CD8-positive, alpha-beta memory T cell (primary cell): ENCODE measurements at places on chromosomes 12 and 14. TPM values are rescaled to one million over a fixed set of nuclear protein-coding genes. Genes with fewer than 3 reads are reported as not detected.

- no peaks in the 10 kb centered on the region for H3K36me3 ChIP-seq
- H3K4me1 ChIP-seq = no peaks in the 10 kb centered on the region
- no peak overlapping the region for H3K27ac ChIP-seq
- no peak overlapping the region for H3K4me3 ChIP-seq
- H3K27me3 ChIP-seq = no peaks in the 10 kb centered on the region
Observed at GRCh38 chr12:11618046-11618445, 31.4 kb upstream of the ETV6 start.

- no peak overlapping the region for H3K4me3 ChIP-seq
- no peak for DNase-seq
- H3K27me3 ChIP-seq = no peaks in the 10 kb centered on the region
Observed at GRCh38 chr12:58532855-58533608, 387.3 kb downstream of the LRIG3 start.

DNA sequence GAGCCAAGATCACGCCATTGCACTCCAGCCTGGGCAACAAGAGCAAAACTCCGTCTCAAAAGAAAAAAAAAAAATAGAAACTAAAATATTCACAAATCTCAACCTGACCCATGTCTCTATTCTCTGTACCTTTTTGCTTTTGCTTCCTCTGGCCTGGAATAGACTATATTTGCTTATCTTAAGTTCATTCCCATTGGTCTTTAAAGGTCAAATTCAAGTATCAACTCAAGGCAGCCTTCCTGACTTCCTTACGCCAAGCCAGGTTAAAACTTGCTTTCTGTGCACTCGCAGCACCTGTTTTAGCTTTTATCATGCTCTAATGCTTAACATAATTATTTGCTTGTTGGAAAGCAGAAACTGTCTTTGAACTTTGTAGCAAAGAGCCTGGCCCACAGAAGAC is 14.8 kb downstream of the PYM1 start:
- H3K27ac ChIP-seq = no peak overlapping the region
- H3K4me3 ChIP-seq = no peak overlapping the region
- H3K4me1 ChIP-seq = peaks cover 22% of the 10 kb centered on the region
- DNase-seq = no peak
- H3K36me3 ChIP-seq = peaks cover 14% of the 10 kb centered on the region

The TMEM52B gene
- not detected for total RNA-seq

The RD3L gene
- total RNA-seq = not detected

GRCh38 chr14:71394386-71394785 is 487.1 kb downstream of the PCNX1 start:
- H3K4me3 ChIP-seq = no peak overlapping the region
- peaks cover 11% of the 10 kb centered on the region for H3K4me1 ChIP-seq

The SLC25A47 gene
- not detected for total RNA-seq

- no peak for DNase-seq
- no peaks in the 10 kb centered on the region for H3K36me3 ChIP-seq
- H3K4me3 ChIP-seq = no peak overlapping the region
- H3K4me1 ChIP-seq = no peaks in the 10 kb centered on the region
- H3K27me3 ChIP-seq = no peaks in the 10 kb centered on the region
Observed at GRCh38 chr14:81298911-81299310, 78.2 kb upstream of the GTF2A1 start.

DNA sequence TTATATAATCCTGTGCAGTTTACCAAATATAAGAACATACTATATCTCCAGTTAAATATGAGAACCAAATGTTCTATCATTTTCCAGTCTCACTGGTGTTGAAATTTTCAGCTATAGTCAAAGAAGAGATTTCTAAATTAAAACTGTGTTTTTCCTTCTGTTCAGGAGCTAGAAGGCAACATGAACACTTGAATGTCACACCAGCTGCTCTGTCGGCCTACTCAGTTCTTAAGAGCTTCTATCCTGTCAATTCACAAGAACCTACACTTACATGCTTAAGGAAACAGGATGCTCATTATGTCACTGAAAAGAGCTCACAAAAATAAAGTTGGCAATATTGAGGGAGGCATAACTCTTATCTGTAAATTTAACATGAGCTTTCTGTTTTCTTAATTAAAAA is 43.1 kb downstream of the ATP2B1 start:
- peaks cover 45% of the 10 kb centered on the region for H3K4me1 ChIP-seq

DNA sequence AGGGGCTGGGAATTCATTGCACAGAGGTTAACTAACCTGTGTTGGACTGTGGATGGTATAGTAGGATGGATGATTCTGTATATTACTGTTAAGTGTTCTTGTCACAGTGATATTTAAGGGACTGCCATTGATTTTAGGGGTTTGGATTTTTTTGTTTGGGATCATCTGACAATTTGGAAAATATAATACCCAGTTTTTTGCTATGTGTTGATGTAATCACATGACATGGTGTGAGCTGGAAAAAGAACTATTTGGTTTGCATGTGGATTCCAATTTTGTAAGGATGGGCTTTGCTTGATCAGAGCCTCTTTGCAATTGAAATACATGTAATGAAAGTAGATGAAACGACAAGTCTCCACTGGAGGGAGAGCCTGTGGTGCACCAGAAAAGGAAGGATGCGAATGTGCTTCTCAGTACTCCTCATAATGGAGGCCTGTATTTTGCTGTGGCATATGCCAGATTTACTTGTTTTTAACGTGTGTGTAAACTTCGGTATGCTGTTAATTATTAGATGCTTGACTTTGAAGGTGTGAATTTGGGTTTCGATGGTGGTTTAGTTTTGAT is 2.7 kb downstream of the DYRK2 start:
- no peaks in the 10 kb centered on the region for H3K27me3 ChIP-seq
- H3K36me3 ChIP-seq = peaks cover 4% of the 10 kb centered on the region
- H3K4me1 ChIP-seq = peaks cover 58% of the 10 kb centered on the region
- DNase-seq = no peak
- peak overlapping the region; percentile 77 for H3K4me3 ChIP-seq

DNA sequence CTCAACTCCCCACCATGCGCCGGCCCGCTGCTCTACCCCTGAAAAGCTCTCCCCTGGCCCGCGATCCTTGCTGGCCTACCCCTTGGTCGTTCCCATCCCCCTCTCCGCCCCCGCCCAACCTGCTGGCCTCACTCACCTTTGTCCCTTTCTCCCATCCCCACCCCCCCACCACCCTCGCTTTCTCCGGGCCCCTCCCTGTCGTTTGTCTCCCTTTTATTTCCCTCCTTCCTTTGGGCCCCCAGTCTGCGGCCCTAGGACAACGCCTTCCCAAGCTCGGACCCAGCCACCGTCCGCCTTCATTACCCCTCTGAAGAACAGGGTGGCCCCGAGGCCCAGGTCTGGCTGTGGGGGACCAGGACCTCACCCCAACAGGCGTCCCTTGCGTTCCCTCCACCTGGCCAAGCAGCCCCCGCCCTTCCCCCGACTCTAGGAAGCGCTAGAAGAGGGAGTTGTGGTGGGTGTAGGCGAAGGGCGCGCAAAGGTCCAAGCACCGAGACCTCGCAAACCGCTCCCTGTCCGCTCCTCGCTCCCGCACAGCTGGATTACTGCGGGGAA is 6.9 kb upstream of the SLC7A7 start:
- no peaks in the 10 kb centered on the region for H3K27me3 ChIP-seq
- peaks cover 19% of the 10 kb centered on the region for H3K4me1 ChIP-seq
- no peaks in the 10 kb centered on the region for H3K36me3 ChIP-seq
- H3K27ac ChIP-seq = no peak overlapping the region
- DNase-seq = no peak

GRCh38 chr12:47102406-47102805 is 22.6 kb upstream of the AMIGO2 start:
- no peaks in the 10 kb centered on the region for H3K27me3 ChIP-seq
- no peak overlapping the region for H3K4me3 ChIP-seq
- DNase-seq = no peak
- H3K27ac ChIP-seq = no peak overlapping the region

DNA sequence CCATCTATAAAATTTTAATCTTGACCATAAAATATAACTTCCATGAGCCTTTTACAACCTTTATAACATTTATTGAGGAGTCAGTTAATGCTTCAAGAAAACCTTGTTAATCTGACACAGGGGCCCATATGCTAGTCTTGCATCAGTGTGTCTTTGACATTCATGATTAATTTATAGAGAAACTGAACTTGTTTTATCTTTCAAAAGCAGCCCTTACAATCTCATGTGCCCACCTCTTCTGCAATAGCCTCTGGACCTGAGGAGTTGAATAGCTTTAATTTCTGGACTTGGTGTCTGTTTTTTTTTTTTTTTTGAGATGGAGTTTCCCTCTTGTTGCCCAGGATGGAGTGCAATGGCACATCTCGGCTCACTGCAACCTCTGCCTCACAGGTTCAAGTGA is 8.6 kb upstream of the LPCAT3 start:
- H3K27ac ChIP-seq = no peak overlapping the region
- DNase-seq = no peak

- DNase-seq = no peak
- H3K4me1 ChIP-seq = peaks cover 5% of the 10 kb centered on the region
- no peak overlapping the region for H3K27ac ChIP-seq
- no peak overlapping the region for H3K4me3 ChIP-seq
- H3K36me3 ChIP-seq = no peaks in the 10 kb centered on the region
Observed at GRCh38 chr12:49970658-49971057, 2.1 kb upstream of the AQP6 start.
